Astrocyte (in vitro differentiated cells and primary cell): ENCODE measurements at places on chromosomes 4 and X. TPM values are rescaled to one million over a fixed set of nuclear protein-coding genes. Genes with fewer than 3 reads are reported as not detected.

DNA sequence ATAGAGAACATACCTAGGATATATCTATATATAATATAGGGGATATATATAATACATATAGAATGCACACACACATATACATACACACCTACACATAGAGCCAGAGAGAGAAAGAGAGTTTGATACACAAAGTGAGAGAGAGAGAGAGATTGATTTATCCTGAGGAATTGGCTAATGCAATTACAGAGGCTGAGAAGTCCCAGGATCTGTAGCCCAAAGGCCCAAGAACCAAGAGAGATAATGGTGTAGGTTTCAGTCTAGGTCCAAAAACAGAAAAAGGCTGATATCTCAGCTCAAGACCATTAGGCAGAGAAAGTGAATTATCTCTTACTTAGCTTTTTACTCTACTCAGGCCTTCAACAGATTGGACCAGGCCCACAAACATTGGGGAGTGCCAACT is 715.0 kb upstream of the LCORL start:
- no peaks in the 10 kb centered on the region for H3K4me1 ChIP-seq
- H3K36me3 ChIP-seq = no peaks in the 10 kb centered on the region
- no peak overlapping the region for H3K27ac ChIP-seq
- DNase-seq = no peak

- H3K36me3 ChIP-seq = no peaks in the 10 kb centered on the region
- H3K27ac ChIP-seq = no peak overlapping the region
- no peaks in the 10 kb centered on the region for H3K27me3 ChIP-seq
- no peak for DNase-seq
Measured at GRCh38 chr4:53023677-53024299, 161.7 kb downstream of the RASL11B start.

The SCML2 gene
- total RNA-seq = 0.91 and 1.2 TPM in 2 replicates

- H3K27ac ChIP-seq = no peak overlapping the region
- no peak for DNase-seq
- H3K36me3 ChIP-seq = no peaks in the 10 kb centered on the region
- no peak overlapping the region for H3K4me3 ChIP-seq
- no peaks in the 10 kb centered on the region for H3K27me3 ChIP-seq
- H3K4me1 ChIP-seq = no peaks in the 10 kb centered on the region
Measured at GRCh38 chr4:130485371-130485770, 1389.4 kb downstream of the C4orf33 start.

The GAB3 gene
- 1.7 TPM in 2 replicates for total RNA-seq

DNA sequence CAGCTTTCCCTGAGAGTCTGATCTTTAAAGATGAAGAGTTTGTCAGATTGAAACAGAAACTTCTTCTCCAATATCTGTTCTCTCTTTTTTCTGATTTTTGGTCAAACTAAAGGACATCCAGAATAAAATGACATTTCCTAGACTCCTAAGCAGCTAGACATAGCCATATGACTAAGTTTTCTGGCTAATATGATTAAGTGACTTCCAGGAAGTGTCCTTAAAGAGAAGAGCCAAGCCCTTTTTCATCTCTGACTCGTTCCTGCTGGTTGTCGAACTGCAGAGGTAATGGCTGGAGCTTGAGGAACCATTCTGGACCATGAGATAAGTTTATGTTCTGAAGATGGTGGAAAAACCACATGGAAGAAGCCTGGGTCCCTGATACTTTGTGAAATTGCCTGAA is 546.0 kb downstream of the BCOR start:
- H3K36me3 ChIP-seq = no peaks in the 10 kb centered on the region
- no peak overlapping the region for H3K27ac ChIP-seq
- DNase-seq = no peak

DNA sequence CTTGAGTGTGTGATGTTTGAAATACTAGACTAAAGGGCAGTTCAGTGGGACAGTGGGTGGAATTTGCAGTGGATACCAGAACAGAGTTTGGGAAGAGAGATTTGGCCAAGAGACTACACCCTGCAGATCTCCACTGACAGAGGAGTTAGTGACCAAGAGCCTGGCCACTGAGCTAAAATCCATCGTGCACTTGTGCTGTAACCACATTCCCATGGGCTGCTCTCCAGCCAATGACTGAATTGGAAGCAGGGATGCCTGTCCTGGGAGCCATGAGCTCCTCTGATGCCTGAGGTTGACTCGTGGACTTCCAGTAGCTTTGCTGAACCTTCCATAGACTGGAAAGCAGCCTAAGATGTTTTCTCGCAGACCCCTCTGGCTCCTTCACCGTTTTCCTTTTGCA is 296.1 kb downstream of the TRIML1 start:
- no peak overlapping the region for H3K27ac ChIP-seq
- no peaks in the 10 kb centered on the region for H3K4me1 ChIP-seq
- no peaks in the 10 kb centered on the region for H3K27me3 ChIP-seq
- DNase-seq = no peak
